Fibroblast of skin of right quadriceps (primary cell): ENCODE measurements at places on chromosomes 2 and 18.

- no peak for DNase-seq
Observed at GRCh38 chr2:74179063-74179865, 585 bp upstream of the MOB1A start.

DNA sequence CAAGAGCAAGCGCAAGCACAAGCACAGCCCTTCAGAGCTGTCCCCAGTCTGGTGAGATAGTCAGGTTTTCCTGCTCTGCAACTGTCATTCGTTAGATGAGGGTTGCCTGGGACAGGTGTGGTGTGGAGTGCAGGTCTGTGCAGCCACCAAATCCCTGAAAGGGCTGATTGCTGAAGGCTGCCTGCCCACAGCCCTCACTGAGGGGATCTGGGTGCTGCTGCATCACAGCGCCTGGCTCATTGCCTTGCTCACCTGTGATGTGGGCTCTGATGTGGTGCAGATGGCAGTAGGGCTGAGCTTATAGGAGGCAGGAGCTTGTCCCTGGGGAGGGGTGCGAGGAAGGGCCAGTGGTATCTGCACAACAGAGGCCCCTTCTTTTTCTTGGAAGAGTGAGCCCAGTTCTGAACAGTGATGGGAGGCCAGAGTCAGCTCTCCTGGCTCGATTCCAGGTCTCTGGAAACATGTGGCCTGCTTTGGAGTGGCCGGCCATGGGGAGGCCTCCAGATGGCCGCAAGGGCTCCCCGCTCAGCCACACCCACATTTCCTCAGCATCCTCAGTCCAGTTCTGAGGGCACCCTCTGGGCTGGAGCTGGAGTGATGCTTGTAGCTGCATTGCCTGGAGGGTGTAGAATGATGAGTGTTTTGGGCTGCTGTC, 11.4 kb downstream of the UBE2F start:
- no peak for DNase-seq

- DNase-seq = no peak
Observed at GRCh38 chr2:107597507-107597906, 229.2 kb upstream of the RGPD4 start.

GRCh38 chr2:8103085-8103708, 578.7 kb upstream of the ID2 start:
- peak; percentile 74 for DNase-seq

- DNase-seq = no peak
Observed at GRCh38 chr2:41948397-41948763, 99.4 kb upstream of the PKDCC start.

GRCh38 chr2:155815851-155816250, 516.7 kb downstream of the NR4A2 start:
- no peak for DNase-seq

DNA sequence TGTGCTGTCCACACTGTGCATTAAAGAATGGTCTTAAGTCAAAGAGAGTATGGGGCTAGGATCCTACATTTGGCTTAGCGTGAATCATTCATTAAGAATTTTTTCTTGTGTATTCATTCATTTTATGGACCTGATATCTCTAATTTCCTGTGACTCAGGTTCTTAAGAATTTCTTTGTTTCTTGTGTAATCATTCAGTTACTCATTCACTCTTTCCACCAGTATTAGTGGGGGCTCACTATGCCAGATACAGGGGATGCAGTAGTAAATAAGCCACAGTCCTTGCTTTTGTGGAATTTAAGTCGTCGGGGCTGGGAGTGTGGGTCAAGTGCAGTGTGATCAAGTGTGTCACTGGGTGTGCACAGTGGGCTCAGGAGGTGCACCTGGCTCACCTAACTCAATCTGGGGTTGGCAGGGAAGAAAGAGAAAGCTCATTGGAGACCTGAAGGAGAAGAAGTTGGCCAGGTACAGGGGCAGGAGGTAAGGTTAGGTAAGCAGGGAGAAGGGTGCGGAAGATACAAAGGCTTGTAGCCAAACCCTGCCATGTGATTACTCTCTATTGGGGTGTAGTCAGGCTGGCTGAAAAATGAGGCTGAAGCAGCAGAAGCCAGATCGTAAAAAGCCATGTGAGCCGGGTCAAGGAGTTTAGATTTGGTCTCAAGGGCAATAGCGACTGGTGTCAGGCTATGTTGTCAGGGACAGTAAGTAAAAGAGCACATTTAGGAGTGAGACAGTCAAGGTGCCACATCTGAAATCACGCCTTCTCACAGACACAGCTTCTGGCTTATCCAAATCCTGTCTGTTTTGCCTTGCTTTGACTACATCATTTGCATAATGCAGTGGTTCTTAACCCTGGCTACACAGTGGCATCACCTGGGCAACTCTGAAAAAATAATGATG, 67.2 kb downstream of the KCTD1 start:
- peak; percentile 96 for DNase-seq

GRCh38 chr2:28408764-28409599, 16.3 kb downstream of the FOSL2 start:
- no peak for DNase-seq

- DNase-seq = no peak
Observed at GRCh38 chr2:65282477-65283053, 54.9 kb downstream of the ACTR2 start.

GRCh38 chr2:133508546-133509165, 59.6 kb downstream of the NCKAP5 start:
- DNase-seq = no peak

DNA sequence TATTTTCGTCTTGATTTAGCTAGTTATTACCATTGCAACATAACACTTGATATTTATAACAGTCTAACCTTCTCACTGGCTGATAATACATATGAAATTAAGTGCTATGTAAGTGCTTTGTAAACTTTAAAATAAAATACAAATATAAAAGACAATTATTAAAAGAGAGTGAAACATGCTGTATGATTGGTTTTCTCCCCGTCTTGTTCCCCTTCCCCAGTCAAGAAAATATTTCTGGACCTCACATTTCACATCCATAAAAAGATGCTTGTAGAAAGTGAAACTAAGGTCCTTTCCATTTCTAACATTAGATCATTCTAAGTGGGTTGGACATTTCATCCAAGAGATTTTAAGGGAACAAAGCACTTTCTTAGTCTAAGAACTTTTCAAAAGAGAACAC, 310.2 kb upstream of the LRATD1 start:
- DNase-seq = no peak

- peak; percentile 81 for DNase-seq
Observed at GRCh38 chr18:12271376-12272235, 17.4 kb downstream of the CIDEA start.

GRCh38 chr2:85717308-85718008, 23.3 kb downstream of the GNLY start:
- peak; percentile 89 for DNase-seq

DNA sequence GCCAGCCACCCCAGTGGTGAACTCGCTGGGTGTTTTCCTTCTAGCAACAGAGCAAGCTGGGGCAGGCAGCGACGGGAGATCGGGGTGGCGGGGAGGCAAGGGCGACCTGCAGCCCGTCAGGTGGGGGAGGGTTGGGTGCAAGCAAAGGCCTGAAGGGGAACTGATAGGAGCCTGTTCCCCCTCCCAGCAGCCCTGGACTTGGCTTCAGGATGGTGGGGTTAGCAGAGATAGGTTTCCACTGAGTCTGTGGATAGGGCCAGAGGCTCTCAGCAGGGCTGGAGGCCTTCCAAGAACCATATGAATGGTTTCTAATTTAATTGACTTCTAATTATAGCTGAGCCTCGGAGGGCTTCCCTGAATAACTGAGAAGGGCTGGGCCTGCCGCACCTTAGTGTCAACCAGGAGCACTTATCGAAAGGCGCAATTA, 55.3 kb downstream of the EDAR start:
- DNase-seq = no peak

GRCh38 chr2:71078624-71079023, 10.2 kb downstream of the NAGK start:
- no peak for DNase-seq

- peak; percentile 75 for DNase-seq
Observed at GRCh38 chr2:101440127-101440738, 34.7 kb downstream of the RFX8 start.

DNA sequence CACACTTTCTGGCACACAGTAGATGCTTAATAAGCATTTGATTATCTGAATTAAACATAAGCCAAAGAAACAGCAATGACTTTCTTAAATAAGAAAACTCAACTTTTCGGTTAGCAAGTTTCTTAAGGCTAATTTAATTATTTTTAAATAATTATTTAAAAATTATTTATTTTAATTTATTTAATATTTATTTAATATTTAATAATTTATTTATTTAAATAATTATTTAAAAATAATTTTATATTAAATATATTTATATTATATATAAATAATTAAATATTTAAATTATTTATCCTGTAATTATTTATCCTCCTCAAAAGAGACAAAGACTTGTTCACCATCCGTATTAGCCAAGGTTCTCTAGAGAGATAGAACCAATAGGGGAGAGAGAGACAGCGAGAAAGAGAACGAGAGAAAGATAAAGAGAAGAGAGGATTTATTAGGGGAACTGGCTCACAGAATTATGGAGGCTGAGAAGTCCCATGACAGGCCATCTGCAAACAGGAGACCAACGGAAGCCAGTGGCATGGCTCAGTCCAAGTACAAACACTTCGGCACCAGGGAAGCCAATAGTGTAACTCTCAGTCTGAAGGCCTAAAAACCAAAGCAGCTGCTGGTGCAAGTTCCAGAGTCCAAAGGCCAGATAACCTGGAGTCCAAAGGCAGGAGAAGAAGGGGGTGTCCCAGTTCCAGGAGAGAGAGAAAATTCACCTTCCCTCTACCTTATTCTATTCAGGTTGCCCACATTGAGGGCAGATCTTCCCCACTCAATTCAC, 125.3 kb downstream of the METTL8 start:
- no peak for DNase-seq
